ENCODE measurements at places on chromosomes 11 and 22.
A peak's percentile ranks its signal among the peaks of the same experiment; 100 is the strongest.

DNA sequence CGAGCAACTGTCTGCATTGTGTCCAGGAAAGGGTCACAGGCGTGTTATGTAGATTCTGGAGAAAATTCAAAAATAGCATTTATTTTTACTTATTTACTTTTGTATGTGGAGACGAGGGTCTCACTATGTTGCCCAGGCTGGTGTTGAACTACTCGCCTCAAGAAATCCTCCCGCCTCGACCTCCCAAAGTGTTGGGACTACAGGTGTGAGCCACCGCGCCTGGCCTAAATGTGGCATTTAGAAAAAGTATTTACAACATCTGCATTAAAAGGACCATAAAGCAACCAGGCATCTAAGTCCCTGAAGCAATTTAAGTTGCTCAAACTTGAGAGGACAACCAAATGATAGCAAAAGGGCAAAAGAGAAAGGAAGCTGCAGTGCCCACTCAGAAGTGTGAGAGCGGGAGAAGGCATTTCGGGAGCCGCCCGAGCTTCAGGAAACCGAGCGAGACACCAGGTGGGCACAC, 595 bp downstream of the TRIM66 start:
- DNase-seq, result no peak

DNA sequence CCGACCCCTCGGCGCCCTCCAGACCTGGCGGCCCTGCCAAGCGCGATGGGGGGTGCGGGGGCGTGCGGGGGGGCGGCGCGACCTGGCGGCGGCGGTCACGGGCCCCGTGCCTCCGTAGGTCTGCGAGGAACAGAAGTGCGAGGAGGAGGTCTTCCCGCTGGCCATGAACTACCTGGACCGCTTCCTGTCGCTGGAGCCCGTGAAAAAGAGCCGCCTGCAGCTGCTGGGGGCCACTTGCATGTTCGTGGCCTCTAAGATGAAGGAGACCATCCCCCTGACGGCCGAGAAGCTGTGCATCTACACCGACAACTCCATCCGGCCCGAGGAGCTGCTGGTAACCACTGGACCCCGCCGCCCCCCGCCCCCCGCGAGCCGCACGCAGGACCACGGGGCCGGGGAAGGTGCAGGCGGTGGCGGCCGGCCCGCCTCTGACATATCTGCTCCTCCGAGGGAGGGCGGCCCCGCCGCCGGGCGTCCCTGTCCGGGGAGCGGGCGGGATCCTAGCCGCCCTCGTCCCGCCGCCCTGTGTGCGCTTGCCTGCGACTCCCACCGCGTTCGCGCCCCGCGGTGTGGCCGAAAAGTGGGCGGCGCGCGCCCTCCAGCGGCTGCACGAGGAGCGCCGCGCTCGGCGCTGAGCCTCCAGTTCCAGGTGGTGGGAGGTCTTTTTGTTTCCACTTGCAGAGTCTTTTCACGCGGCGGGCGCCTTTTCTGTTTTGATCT, 2.1 kb downstream of the CCND1 start:
- DNase-seq, result peak; percentile 84

- DNase-seq, result no peak
These were observed 87.7 kb downstream of the UBASH3B start for GRCh38 chr11:122743097-122743741.

DNA sequence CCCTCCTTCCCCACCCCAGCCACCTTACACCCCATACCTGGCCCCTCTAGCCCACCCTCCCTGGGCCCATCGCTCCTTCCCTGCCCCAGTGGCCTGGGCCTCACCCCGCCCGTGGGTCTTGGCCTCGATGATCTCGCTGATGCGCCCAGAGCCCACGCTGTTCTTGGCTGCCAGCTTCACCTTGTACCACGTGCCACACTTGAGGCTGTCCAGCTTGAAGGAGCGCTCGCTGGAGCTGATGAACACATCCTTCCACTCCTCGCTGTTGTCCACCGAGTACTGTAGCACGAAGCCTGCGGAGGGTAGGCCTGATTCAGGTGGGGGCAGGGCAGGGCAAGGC, 110.1 kb downstream of the CEP164 start:
- no peak for DNase-seq

DNA sequence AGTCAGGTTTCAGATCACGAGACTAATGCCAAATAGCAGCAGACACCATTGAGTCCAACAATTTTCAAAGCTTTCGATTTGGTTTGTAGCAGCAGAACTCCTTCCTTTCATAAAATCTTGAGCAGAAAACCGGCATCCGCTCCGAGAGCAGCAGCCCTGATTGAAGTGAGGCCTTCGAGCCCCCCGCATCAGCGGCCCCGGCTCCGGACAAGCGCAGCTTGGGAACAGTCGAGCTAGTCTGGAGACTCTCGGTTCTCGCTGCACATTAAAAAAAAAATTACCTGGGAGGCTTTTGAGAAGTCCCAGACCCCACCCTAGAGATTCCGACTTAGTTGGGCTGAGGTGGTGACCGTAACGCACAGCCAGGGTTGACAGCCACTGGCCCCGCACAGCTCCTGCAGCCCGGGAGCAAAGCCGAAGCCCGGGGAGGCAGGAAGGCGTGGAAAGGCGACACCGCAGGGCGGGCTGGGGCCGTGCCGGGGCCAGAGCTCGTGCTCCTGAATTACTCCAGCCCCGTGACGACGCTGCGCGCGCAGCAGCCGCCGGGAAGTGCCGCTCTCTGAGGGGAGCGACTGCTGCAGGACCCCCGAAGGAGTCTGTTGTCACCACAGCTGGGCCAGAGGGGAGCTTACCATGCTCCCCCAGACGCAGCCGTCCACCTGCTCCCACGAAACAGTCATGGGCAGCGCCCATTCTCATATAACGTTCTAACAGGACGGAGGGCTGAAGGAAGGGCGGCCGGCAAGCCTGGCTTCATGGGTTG, 57.8 kb downstream of the SPATA19 start:
- no peak for DNase-seq

- no peak for DNase-seq
These were observed 44.5 kb downstream of the SLC22A24 start for GRCh38 chr11:63099555-63099954.

DNA sequence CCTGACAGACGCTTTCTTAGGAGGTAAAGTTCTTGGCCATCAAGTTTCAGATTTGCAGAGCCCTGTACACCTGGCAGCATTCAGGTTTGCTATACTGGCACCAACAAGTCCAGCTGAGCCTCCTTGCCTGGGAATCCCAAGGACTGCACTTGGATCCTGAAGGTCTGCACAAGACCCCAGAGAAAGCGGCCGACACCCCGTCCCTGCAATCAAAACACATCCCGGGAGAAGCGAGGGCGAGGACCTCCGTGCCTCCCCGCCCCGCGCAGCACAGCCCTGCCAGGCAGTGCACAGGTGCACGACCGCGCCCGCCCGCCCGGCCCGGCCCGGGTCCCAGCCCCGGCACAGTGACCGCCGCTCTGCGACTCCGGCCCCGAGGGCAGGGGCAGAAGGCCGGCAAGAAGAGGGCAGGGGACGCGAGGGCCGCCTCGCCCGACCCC, 559 bp downstream of the MRTFA start:
- DNase-seq, result peak; percentile 15

DNA sequence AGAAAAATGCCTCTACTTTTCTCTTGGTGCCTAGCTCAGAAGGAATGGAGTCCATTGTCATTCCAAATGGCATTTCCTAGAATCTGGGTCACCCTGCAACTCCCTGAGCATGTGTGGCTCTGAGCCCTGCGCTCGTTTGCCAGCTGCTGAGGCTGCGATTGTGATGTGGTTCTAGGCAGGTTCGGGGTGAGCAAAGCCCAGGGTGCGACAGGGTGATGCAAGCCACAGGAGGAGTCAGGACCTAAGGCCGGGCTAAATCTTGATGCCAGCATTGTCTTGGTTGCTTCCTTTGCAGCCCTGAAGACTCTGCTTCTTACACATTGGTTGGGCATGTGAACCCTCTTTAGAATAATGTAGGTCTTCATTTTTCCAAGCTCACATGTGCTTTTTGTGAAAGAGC, 131.0 kb downstream of the MORC2 start:
- no peak for DNase-seq

GRCh38 chr22:30425327-30425615, 297 bp upstream of the MTFP1 start:
- DNase-seq, result no peak

DNA sequence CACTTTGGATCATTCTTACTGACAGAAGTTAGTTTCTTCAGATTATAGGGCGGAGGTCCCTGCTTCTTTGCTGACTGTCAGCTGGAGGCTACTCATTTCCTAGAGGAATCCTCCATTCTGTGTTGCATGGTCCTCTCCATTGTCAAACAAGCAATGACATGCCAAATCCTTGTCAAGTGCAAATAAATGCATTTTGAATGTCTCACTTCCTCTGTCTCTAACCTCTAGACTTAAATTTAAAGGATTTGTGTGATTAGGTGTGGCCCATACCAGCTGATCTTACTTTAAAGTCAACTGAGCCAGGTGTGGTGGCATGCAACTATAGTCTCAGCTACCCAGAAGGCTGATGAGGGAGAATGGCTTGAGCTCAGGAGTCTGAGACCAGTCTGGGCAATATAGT, 458.4 kb upstream of the CCDC179 start:
- no peak for DNase-seq

- no peak for DNase-seq
These were observed 73.6 kb downstream of the PAK1 start for GRCh38 chr11:77400271-77400670.

GRCh38 chr22:27195094-27195493, 537.7 kb downstream of the MIAT start:
- peak; percentile 42 for DNase-seq

DNA sequence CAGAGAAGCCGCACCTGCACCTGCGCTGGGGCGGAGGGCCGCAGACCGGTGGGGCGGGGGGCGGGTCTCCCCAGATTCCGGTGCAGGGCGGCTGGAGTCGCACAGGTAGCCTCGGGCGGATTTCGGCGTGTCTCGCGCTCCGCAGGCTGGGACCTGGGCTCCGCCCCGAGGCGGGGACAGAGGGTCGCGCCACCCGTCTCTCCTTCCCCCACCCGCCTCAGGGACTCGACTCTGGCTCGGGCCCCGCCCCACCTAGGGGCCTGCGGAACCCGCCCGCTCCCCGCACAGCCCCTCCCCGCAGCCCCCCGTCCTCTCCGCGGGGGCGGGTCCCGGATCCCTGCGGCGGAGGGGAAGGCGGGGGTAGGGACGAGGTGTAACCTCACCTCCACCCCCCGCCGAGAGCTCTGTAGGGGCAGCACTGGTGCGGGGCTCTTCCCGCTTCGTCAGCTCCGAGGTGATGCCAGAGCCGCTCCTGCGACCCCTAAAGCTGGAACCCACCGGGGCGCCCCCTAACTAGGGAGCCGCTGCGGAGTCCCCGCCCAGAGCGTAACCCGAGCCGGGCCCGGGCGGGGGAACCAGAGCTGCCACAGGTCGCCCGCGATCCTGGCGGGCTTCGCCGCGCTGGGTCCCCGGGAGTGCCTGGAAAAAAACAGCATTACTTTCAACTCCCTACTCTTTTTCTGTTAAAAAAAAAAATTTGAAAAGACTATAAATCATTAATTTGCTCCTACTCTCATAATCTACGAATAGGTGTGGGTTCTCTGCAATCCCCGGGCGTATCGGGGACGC, at the start of gene SLC29A2:
Gene SLC29A2, minus strand, starts transcription at position 134 of the 789 bp plus-strand sequence. CDS start 169 bp downstream, outside the sequence.
- peak; percentile 64 for DNase-seq

DNA sequence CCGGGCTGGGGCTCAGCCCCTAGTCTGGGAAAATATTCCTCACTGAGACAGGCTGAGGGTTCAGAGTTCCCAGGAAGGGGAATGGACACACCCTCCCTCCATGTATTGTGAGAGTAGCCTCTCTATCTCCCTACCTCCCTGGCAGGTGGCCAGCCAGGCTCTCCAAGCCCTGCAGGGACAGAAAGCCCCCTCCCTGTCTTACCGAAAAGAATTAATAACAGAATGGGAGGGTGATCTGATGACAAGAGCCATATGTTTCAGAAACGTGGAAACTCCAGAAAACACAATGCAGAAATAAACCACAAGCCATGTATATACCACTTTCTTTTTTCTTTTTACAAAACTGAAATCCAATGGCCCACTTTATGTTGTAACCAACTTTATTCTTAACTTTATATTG, 140.0 kb downstream of the CHST1 start:
- no peak for DNase-seq

GRCh38 chr22:48415520-48415919, 1412.2 kb downstream of the BRD1 start:
- DNase-seq, result no peak

GRCh38 chr11:92725352-92725751, 244.1 kb upstream of the MTNR1B start:
- DNase-seq, result peak; percentile 15

GRCh38 chr11:30810116-30810515, 224.0 kb upstream of the MPPED2 start:
- no peak for DNase-seq

- DNase-seq, result no peak
These were observed 121.8 kb downstream of the ETS1 start for GRCh38 chr11:128465531-128465930.

- DNase-seq, result no peak
These were observed 55.3 kb downstream of the C22orf42 start for GRCh38 chr22:32103658-32104315.

GRCh38 chr11:9273376-9274336, 8.5 kb upstream of the DENND5A start:
- DNase-seq, result peak; percentile 21
